A549 treated with ZK216348 at 1 μM for 4 hours (cell line): ENCODE measurements at places on chromosomes 1 and 21. TPM values are rescaled to one million over a fixed set of nuclear protein-coding genes. Genes with fewer than 3 reads are reported as not detected.

Gene GJC2
- 0.24 to 0.66 TPM (median 0.58 TPM) in 5 replicates for total RNA-seq

Gene ATP6V1G3
- total RNA-seq, result not detected in 5 replicates

Gene C4BPA
- total RNA-seq, result 0.33 to 0.86 TPM (median 0.78 TPM) in 5 replicates

Gene CXADR
- total RNA-seq, result 5.8 to 12.1 TPM (median 9.3 TPM) in 5 replicates

Gene HMCN1
- total RNA-seq, result 0.03 to 0.42 TPM (median 0.07 TPM) in 5 replicates

Gene MRPS6
- total RNA-seq, result 41.0 to 50.9 TPM (median 43.1 TPM) in 5 replicates

Gene S100A16
- total RNA-seq, result 374 to 526 TPM (median 478 TPM) in 5 replicates

Gene RIPPLY3
- total RNA-seq, result 0.43 to 0.71 TPM (median 0.53 TPM) in 5 replicates

Gene CGN
- total RNA-seq, result 1.6 to 2.9 TPM (median 2.0 TPM) in 5 replicates

Gene SELL
- total RNA-seq, result 0.19 to 0.45 TPM (median 0.22 TPM) in 4 of 5 replicates, not detected in the other

Gene RGS1
- not detected in 5 replicates for total RNA-seq

Gene AMY1A
- not detected in 5 replicates for total RNA-seq

Gene DTL
- 20.3 to 23.8 TPM (median 21.7 TPM) in 5 replicates for total RNA-seq

Gene GFI1
- 0.17 to 0.35 TPM (median 0.26 TPM) in 5 replicates for total RNA-seq

Gene SYT2
- 0.06 to 0.14 TPM (median 0.11 TPM) in 5 replicates for total RNA-seq

Gene OR10J1
- total RNA-seq, result not detected in 5 replicates

Gene SRGAP2C
- 3.3 to 12.0 TPM (median 6.9 TPM) in 5 replicates for total RNA-seq

Gene EPHA10
- total RNA-seq, result 0.69 to 1.7 TPM (median 0.75 TPM) in 5 replicates

Gene DYNLT5
- total RNA-seq, result not detected in 5 replicates

Gene ADAMTS4
- total RNA-seq, result 0.02 TPM in 1 of 5 replicates, not detected in the others

Gene SPRR2A
- not detected in 5 replicates for total RNA-seq

Gene PDPN
- total RNA-seq, result not detected in 5 replicates
